ENCODE measurements at places on chromosomes 6 and 20. TPM values are rescaled to one million over a fixed set of nuclear protein-coding genes. Genes with fewer than 3 reads are reported as not detected.

The PRL gene
- polyA plus RNA-seq, result 0.67 TPM

The PTCHD4 gene
- 0.77 TPM for polyA plus RNA-seq

DNA sequence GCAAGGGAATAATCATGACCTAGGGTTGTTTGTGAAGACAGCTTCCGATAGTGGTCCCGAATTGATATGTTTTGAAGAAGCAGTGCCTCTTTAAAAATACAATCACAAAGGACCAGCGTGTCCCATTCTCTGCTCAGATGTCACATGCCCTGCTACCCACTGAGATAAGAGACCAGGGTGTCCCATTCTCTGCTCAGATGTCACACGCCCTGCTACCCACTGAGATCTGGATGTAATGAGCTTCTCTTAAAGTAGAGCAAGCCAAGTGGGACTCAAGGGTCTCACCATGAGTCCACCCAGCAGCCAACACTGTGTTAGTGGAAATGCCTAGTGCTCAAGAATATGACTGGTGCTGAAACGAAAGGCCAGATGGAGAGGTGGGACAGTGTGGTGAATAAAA is 22.2 kb downstream of the RIN2 start:
- DNase-seq, result no peak

- no peak for DNase-seq
Observed at GRCh38 chr20:35120012-35120701, 27.0 kb downstream of the EDEM2 start.

The OLIG3 gene
- not detected for polyA plus RNA-seq

The ARMC2 gene
- 5.8 TPM for polyA plus RNA-seq

Data from hindlimb muscle (tissue), 1 donor.